ENCODE measurements at places on chromosomes 2 and 18.

DNA sequence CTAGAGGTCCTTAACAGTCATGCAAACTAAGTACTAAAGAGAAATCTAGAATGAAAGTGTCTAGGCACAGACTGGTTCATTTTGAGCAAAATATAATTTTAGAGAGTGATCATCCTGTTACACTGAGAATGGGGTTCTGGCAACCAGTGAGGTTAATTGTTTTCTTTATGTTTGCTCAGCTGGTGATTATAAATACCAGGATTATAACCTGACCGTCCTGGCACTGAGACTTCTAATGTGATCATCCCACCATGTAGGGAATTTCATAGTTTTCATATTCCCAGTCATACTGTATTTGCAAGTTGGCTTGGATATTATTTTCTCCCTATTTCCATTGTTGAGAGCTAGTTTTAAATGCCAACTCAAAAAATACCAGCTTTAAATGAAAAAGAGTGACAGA, 852.5 kb upstream of the LRATD1 start:
- ATAC-seq, result no peak

DNA sequence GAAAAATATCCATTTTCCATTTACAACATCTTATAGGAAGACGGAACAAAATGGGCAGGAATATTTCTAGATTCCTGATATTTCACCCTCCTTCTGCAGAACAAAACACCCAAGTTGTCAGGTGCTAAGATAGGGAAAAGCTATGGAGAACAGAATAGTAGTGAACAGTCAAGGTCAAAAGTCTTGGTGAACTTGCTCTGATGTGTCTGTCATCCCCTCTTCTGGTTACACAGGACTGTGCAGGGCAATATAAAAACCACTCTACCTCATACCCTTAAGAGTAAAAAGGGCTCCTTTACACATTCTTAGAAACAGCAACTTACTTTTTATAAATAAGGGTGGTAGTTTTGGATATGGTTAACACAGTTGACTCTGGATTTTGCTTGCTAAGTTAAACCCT, 4.4 kb downstream of the MYL1 start:
- ATAC-seq, result no peak

DNA sequence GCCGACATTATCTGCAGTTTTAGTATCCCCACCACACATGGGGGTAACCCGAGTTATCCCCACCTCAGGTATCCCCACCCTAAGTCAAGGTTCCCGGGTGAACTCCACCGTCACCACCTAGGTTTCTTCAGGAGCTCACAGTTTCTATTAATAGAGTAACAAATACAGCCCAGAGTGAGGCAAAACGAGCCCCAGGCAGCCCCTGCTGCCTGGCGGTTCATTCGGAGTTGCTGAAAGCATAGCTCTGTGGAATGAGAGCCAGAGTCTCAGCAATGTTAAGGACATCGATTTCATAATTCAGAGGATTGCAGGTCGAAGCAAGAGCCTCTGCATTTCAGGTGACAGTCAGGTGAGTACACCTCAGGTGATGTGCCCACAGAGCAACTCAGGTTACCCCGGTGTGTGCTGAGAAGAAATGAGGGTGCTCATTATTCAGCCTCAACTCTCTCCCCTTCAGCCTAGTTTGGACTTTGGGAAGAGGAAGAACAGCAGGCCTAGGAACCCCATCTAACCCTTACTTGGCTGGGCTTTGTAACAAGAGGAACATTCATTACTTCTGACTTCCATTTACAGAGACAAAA, 10.7 kb downstream of the SATB2 start:
- no peak for ATAC-seq

DNA sequence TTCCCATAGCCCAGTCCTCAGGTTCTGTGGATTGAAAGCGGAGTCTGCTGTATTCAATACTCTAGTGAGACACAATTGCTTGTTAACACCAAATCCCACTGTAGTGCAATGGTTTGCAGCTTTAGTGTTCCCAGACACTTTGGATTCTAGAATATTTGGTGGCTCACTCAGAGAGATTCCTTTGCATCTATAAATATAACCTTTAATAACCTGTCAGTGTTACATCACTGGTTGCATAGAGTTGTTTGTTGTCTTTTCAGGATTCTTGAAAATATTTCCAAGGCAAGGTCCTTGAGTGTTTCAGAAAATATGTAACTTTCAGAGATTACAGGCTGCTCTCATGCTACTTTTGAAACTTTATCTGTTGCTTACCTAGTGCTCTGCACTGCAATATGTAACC, 157.5 kb downstream of the ZEB2 start:
- ATAC-seq, result no peak
